NCI-H2081 treated with DMSO at 0.1 percent for 48 hours (cell line): ENCODE measurements at places on chromosomes 3 and 15.

DNA sequence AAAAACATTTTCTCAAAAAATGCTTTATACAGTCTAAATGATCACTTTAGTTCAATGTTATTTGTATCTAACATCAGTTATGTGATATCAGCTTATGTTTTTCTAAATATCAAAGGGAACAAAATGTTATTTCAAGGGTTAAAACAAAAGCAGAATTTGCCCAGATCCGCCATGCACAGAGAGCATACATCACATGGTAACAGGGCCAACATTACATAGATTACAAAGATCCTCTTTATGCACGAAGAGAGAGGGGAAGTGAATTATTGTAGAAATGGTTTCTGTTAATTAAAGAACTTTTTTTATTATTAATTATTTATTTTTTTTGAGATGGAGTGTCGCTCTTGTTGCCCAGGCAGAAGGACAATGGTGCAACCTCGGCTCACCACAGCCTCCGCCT is 100.8 kb upstream of the MME start:
- DNase-seq, result no peak

- no peak for DNase-seq
Measured at GRCh38 chr15:99424978-99425656, 140.7 kb upstream of the MEF2A start.

- no peak for DNase-seq
Measured at GRCh38 chr3:72426618-72427397, 421.4 kb downstream of the SHQ1 start.

- no peak for DNase-seq
Measured at GRCh38 chr3:47782446-47783308, 984 bp upstream of the SMARCC1 start.

- no peak for DNase-seq
Measured at GRCh38 chr3:79354179-79354688, 413.6 kb downstream of the ROBO1 start.

DNA sequence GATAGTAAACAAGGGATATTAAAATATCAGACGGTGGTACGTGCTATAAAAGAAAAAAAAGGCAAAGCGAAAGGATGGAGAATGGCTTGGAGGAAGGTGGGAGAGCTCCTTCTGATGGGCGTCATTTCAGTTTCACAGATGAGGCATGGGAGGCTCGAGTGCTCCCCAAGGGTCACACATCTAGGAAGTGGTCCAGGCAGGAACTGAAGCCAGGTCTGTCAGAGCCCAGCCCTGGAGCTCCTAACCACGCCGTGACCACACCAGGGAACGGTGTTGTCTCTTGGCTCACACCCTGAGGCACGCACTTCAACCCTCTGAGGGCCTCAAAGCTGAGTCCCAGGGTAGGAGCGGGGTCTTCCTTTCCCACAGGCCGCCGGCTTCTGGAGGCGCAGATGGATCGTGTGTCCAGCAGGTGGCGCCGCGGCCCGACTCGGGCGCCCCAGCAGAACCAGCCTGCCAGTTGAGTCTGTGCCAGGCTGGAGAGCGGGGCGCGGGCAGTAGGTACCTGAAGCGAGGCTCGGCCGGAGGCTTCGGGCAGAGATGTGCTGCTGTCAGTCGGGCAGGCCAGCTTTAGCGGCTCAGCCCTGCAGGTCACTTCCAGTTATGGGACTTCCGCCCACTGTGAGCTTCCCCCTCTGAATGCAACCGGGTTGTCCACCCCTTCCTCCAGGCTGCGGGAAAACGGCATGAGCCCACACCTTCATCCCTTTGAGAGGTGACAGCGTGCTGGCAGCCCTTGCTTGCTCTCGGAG is 68.1 kb downstream of the SLC6A1 start:
- no peak for DNase-seq

- no peak for DNase-seq
Measured at GRCh38 chr3:110070161-110070916, 733.0 kb upstream of the DPPA4 start.

GRCh38 chr3:39108200-39108710 is 775 bp downstream of the TTC21A start:
- no peak for DNase-seq

GRCh38 chr3:52827866-52828376 is 2.6 kb downstream of the ITIH4 start:
- DNase-seq, result no peak

DNA sequence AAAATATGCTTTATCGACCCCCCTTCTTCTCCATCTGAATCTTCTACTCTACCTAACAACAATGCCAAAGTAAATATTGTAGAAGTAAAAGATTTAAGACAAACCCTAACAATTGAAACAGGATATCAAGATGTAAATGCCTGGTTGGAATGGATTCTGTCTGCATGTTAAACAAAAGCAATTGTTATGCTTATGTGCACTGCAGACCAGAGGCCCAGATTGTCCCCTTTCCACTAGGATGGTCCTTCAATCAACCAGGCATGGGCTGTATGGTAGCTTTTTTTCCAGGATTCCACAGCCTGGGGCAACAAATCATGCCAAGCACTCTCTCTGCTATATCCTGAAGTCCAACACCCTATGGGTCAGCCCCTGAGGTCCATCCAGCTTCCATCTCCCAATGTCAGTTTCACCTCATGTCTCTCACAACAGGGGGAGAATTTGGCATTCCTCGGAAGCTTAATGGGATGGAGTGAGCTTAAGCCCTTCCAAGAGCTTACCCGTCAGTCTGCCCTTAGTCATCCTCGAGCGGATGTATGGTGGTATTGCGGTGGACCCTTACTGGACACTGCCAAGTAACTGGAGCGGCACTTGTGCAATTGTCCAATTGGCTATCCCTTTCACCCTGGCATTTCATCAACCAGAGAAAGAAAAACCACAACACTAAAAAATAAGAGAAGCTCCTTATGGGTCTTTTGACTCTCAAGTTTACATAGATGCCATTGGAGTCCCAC is 36.2 kb downstream of the ZNF589 start:
- DNase-seq, result no peak

DNA sequence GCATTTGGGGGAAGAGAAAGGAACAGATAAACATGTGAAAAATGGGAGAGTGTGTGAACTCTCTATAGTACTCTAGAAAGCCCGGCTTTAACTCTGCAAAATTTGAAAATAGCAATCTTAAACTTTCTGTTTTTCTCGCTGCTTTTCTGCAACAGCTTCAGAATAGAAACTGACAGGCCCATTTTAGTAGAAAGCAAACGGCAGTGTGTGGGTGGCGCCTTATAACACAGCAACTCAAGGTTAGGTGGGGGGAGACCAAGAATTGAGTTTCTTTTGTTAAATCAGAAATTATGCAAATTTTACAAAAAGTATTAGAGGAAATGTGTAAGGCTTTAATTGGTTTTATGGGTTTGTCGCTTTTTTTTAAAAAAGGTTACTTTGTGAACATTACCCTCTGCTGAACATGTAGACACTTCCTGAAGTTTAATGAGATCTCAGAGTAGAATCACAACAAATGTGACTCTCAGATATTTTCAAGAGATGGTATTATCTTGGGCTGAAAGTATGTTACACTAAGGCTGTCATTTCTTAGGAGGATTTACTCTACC is 107.0 kb downstream of the PTPRG start:
- no peak for DNase-seq

DNA sequence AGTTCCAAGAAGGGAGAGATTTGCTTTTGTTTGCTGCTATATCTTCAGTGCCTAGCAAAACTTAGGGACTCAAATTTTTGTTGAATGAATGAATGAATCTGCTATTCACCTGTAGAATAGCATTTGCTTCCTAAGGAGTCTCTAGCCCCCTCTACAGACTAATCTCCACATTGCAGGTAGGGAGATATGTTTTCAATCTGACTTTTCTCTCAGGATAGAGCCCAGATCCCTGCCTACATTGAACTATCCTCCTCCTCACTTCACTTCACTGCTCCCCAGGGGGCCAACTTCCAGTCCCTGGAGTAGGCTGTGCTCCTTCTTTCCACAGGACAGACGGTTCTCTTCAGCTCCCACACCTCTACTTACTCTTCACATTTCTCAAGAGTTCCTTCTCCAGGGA is 81.9 kb upstream of the PTX3 start:
- no peak for DNase-seq

- no peak for DNase-seq
Measured at GRCh38 chr3:136898954-136899353, 36.9 kb downstream of the NCK1 start.

DNA sequence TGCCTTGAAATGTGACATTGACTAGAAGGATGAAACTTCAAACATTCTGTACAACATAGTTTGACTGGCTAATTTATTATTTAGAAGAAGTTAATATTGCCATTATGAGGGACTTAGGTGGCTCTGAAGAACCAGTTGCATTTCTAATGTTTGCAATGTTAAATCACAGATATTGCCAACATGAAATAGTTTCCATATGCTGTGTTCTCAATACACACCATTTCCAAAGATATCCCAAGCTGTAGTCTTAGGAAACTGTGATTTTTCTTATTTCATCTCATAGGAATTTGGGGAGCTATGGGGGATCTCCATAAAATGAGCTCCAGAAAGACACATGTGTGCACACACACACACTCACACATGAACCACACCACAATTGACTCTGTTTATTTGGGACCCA is 36.3 kb downstream of the ALG1L2 start:
- no peak for DNase-seq
